ENCODE measurements at places on chromosomes 16 and 17.

DNA sequence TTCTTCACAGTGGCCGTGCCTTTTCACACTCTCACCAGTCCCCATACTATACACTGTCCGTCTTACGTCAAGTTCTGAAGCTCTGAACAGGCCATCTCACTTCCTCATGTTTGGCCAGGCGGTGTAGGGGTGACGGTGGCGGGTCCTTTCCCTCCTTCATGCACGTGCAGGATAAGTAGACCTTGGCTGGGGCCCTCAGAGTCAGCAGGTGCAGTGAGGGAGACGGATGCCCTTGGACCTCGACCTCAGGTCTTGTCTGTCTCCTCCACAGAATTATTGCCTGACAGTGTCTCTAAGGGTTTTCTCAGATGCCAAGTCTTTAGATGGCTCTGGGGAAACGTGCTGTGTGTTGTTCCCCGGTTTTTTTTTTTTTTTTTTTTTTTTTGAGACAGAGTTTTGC, 37.6 kb downstream of the RAB11FIP3 start:
- no peak for DNase-seq

DNA sequence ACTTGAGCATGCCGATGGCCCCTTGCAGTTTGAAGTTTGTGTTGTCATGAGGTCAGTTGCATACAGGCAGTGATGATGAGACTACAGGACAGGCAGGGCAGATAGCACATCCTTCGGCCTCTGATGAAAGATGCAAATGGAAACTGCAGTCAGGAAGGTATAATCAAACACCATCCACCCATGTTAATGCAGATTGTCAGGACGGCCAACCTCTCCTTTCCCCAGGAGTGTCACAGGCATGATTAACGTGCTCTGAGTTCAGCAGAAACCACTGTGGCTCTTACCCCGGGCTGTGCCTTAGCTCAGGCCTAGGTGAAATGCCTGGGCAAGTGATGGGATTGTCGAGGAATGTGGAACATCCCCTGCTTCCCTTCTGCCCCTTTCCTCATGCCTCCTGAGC, 893.5 kb upstream of the RBFOX1 start:
- no peak for DNase-seq

GRCh38 chr17:74362810-74363498, 1.3 kb upstream of the BTBD17 start:
- DNase-seq, result no peak

- no peak for DNase-seq
These were observed 34.6 kb upstream of the WSB1 start for GRCh38 chr17:27259356-27259755.

DNA sequence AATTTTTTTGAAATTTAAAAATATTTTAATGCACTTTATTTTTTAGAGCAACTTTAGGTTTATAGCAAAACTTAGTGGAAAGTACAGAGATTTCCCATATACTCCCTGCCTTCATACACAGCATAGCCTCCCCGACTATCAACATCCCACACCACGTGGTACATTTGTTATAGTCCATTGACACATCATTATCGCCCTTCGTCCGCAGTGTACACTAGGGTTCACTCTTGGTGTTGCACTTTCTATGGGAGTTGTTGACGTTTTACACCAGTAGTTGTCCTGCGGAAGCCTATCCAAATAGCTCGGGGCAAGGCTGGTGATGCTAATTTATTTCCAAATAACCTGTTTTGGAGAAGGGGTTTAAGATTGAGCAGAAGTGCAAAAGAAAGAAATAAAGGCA, 52.6 kb downstream of the MYH3 start:
- DNase-seq, result no peak

DNA sequence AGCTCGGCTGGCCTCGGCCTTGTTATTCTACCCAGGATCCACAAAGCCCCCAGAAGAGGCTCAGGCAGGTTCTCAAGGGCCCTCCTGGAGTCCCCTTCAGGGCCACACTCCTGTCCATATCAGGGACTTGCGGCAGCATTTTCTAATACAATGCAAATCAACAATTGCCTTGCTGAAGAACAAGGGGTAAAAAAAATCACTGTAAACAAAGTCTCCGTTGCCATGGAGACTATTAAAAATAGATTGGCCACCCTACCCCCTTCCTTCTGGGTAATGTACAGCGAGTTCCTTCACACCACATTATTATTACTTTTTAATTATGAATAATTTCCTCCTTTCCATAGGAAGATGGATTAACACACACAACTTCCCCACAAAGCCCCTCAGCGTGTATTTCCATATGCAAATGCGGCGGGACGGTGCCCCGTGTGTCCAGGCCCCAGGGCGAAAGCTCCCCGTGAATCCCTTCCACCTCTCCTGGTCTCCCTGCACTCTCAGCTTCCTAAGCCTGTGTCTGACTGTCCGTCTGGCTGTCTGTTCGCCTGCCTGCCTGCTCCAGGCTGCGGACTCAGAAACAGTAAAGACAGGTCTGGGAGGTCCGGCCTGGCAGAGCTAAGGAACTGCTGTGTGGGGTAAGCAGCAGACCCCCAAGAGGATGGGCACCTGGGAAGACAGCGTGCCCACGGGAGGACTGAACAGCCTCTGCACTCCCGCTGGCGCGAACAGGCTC, 196.6 kb downstream of the RBFOX3 start:
- DNase-seq, result no peak

DNA sequence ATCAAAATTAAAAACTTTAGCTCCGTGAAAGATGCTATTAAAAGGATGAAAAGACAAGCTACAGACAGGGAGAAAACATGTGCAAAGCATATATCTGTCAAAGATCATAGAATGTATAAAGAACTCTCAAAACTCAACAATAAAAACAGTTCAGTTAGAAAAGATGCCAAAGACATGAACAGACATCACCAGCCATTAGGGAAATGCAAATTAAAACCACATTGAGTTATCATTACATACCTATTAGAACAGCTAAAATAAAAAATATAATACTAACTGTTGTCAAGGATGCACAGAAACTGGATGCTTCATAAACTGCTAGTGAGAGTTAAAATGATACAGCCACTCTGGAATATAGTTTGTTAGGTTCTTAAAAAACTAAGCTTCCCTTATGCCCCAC, 58.8 kb downstream of the NFATC3 start:
- DNase-seq, result no peak

DNA sequence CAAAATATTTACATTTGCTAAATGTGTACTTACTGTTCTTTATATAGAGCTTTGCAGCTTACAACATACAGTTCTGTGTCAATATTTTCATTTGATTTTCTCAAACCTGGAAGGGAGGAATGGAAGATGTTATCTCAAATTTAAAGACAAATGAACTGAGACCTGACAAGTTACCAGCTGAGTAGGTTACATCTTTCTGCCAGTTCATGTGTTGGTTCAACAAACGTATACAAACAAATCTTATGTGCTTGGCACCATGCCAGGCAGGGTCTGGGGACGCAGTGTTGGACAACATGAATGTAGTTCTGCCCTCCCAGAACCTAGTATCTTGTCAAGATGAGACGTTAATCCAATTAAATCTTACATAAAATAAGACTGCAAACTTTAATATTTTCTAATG, 507.5 kb upstream of the HSBP1 start:
- no peak for DNase-seq
